ENCODE measurements at places on chromosomes 11 and 22.
A peak's percentile ranks its signal among the peaks of the same experiment; 100 is the strongest.

GRCh38 chr11:83157594-83158356 is 844 bp downstream of the PCF11 start:
- DNase-seq = peak; percentile 24

DNA sequence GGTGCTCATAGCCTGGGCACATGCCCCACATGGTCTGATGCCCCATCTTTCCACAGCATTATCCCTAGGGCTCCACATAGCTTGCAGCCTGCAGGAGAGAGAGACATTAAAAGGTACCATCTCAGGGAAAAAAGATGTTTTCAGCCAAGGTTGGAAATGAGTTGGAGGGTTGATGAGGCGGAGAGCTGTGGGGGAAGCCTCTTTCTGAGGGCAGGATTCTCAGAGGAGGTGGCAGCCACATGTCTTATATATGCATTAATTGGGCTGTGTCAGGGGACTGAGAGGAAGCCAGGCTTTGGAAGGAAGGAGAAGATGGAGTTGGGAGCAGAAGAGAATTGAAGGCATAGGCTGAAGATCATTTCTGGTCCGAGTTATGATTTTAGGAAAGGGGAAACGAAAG is 57.8 kb downstream of the CEP164 start:
- DNase-seq = no peak

GRCh38 chr11:95507794-95508193 is 276.8 kb upstream of the SESN3 start:
- no peak for DNase-seq

- DNase-seq = no peak
These were observed 140.7 kb downstream of the APIP start for GRCh38 chr11:34775417-34775888.

DNA sequence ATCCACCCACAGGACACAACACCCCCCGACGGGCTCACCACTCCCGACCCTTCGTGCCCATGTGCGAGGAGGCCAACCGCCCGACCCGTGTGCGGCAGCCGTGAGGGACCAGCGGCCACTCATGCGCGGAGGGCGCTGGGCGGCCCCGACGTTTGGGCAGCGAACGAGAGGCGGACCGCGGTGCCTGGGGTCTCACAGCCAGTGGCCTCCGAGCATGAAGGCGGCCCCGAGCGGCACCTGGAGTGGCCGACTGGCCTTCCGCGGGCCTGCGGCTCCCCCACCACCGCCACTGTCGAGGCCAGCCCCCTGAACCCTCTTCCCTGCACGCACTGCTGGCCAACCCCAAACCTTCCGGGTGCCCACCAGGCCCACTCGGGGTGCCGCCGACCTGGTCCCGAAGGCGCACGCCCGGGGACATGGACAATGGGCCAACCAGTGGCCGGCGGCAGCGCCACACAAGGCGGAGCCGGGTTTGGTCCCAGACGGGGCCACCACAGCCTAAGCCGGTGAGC is 4274.9 kb upstream of the OR11H1 start:
- no peak for DNase-seq

DNA sequence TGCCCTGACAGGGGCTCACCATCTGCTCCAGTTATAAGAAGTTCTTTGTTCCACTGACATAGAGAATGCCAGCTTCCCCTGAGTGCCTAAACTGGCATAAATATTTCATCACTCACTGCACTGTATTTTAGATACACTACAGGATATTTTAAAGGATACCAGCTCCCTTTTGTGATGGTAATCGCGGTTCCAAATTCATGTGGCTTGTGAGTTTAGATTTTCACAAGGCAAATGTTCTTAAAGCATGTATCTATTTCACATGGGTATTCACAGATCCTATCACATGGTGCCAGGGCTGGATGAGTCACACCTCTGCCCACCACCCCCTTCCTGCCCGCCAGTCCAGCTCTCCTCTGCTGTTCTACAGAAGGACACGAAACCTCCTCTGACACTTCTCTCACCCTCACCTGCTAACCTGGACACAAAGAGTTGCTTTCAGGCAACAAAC is 105.5 kb downstream of the KCNC1 start:
- no peak for DNase-seq

GRCh38 chr11:1514336-1515061 is 27.9 kb upstream of the MOB2 start:
- DNase-seq = no peak

DNA sequence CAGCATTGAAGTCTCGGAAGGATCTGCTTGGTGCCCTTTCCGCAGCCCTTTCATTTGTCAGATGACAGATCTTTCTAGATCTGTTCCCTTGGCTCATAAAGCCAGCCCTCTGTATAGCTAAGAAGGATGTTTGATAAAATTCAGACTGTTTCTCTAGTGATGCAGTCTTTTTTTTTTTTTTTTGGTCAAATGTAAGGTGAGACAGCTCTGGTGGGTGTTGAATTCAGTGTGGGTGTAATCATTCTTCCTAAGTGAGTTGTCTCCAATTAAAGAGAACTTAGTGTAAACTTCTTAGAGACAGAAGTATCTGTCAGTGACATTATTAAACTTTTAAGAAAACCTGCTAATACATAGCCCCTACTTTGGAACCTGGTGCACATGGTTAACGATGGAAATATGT is 53.3 kb downstream of the AAMDC start:
- no peak for DNase-seq

DNA sequence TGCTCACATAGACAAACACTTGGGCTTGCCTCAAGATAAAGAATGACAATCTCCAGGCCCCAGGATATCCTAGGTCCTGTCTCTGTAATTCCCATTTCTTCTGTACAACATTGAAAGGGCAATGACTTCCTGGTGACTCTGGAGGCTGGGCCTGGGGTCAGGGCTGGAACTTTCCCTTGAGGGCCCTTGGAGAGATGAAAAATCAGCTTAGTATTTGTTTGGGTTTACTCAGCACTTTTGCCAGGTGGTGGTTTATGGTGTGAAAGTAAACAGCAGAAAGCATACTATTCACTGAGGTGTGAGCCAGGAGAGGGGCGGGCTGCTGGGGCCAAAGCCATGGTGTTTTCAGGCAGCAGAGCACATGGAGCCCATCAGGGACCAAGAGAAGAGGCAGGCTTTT is 214.7 kb upstream of the NARS2 start:
- DNase-seq = no peak

- no peak for DNase-seq
These were observed 1.9 kb downstream of the GRAMD4 start for GRCh38 chr22:46622081-46622521.

- DNase-seq = no peak
These were observed 54.6 kb downstream of the GRIK4 start for GRCh38 chr11:120566176-120566575.

DNA sequence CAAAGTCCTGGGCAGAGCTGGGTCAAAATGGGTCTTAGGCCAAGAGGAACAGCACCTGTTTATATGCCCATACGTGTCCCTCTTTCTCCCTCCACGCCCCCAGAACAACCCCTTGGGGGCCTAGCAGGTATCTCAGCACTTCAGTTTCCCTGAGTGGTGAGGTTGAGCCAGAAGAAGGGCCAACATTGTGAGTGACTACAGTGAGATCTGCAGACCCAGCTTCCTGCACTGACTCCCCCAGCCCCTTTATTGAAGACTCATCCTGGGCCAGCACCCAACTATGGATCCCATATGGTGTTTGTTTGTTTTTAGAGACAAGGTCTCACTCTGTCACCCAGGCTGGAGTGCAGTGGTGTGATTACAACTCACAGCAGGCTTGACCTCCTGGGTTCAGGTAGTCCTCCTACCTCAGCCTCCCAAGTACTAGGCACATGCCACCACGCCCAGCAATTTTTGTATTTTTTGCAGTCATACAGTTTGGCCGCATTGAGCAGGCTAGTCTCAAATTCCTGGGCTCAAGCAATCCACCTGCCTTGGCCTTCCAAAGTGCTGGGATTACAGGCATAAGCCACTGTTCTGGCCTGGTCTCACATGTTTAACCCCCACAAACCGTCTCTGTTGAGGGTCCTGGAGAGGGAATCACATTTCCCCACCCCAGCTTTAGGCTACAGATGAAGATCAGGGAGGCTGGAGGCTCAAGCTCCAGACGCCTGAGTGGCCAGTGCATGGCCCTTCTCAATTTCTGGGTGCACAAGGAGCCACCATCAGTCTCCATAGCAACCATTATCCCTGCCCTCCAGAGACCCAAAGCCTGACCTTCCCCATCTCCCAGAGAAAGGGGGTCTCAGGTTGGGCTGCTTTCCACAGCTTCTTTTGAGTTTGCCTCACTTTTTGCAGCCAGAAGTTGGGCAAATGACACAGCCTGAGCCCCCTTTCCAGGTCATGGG is 1.7 kb upstream of the LARGE2 start:
- no peak for DNase-seq

DNA sequence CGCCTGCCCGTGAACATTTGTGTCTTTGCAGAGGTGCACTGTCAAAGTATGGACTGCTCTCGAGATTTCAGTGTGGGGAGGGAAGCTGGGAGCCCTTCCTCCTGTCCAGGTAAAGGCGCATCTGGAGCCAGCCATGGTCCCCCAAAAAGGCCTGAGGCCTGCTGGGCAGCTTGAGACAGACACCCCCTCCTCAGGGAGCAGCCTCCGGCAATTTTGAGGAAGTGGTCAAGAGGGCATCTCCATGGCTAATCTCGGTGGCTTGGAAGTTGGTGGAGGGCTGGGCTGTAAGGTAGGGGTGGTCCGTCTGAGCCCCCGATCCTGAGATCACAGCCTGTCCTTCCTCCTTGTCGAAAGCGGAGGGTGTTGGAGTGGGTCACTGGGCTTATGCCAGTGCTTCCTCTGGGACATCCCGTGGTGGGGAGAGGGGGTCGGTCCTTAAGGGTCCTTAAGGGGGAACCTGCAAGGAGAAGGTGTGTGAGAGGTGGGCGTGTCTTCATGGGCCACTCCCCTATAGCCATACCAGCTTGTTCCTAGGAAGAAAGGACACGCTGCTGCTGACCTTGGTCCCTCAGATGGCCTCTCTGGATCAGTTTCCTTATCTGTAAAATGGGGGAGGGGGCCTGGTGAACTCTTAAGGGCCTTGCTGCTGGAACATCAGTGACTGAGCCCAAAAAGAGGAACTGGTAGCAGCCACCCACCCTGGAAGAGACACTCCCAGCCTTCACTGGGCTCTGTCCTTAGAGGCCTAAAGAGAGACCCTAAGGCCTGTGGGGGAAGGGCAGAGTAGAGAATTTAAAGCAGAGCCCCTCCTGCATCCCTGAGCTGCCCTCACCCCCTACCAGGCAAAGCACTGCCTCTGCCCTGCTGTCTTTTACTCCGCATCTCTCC is 2.6 kb downstream of the KCNC1 start:
- DNase-seq = no peak

DNA sequence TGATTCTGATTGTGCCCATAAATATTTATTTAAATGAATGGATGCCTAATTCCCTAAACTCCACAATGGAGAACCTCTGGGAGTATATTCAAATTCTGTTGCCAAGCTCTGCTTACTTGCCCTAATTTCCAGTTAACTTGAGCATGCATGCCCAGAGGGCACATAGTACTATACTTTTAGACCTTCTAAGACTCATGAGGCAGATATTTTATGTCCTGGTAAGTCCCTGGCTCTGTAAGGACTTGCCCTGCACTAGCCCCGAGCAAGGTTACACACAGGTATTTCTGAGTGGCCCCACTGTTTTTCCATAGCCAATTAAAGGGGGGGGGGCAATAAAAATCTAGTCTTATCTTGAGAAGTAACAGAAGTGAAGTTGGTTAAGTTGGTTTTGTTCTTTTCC is 21.1 kb upstream of the CAPRIN1 start:
- no peak for DNase-seq

- no peak for DNase-seq
These were observed 9.7 kb downstream of the TMEM45B start for GRCh38 chr11:129825380-129825779.

DNA sequence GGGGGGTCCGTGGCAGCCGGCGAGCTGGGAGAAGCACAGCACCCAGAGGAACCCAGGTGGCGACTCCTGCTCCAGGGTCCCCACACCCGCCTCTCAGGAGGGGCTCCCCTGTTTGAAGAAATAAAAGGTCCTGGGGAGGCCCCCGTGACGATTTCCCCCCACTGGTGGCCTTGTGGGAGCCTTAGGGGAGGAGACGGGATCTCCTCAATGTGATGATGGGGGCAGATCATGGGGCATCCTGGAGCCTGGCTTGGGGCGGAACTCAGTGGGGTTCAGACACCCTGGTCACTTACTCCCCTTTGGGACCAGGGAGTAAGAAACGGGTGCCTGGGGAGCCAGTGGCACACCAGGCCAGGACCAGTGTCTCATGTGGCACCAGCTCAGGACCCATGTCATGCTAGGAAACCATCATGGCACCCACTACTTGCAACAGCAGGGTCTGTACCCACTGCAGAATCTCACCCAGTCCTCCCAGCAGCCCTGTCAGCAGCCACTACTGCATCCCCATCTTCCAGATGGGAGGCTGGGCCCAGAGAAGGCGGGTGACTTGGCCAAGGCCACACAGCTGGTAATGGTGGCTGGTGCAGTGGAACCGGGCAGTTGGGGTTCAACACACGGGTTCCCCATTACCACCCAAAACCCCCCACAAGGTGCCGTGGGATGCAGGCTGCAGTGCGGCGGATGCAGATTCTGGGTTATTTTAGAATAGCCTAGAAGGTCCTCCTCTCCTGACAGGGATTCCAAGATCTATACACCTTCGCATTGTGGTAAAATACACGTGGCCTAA is 130.7 kb downstream of the CTTN start:
- no peak for DNase-seq

DNA sequence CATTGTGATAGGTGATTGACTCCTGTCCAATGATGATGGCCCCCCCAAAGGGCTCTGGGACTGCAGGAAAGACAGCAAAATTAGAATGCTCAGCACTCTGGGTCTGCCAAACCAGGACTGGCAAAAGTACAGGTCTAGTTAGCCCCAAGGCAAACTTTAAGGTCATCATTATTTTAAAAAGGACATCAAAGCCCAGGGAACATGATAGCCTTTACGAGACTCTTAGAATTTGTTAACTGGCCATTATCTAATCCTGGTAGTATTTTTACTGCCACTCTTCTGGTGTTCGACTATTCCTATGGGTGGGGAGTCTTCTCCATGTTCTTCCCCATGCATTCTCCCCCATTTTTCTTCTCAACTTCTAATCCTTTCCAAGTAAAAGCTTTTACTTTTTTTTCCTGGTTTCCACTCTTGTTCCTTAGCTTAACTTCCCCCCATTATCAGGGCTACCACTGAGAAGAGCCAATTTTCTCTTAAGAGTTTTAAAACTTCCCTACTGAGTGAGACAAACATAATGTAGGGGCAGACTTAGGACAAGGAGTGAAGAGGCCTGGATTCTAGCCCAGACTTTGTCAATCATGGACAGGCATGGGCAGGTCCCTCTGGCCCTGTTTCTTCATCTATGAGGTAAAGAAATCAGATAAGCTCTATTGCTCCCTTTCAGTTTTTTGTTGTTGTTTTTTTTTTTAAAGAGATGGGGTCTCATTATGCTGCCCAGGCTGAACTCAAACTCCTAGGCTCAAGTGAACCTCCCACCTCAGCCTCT is 7.1 kb downstream of the DDB1 start:
- no peak for DNase-seq
